ENCODE measurements at places on chromosomes 3 and 15.
A peak's percentile ranks its signal among the peaks of the same experiment; 100 is the strongest.

DNA sequence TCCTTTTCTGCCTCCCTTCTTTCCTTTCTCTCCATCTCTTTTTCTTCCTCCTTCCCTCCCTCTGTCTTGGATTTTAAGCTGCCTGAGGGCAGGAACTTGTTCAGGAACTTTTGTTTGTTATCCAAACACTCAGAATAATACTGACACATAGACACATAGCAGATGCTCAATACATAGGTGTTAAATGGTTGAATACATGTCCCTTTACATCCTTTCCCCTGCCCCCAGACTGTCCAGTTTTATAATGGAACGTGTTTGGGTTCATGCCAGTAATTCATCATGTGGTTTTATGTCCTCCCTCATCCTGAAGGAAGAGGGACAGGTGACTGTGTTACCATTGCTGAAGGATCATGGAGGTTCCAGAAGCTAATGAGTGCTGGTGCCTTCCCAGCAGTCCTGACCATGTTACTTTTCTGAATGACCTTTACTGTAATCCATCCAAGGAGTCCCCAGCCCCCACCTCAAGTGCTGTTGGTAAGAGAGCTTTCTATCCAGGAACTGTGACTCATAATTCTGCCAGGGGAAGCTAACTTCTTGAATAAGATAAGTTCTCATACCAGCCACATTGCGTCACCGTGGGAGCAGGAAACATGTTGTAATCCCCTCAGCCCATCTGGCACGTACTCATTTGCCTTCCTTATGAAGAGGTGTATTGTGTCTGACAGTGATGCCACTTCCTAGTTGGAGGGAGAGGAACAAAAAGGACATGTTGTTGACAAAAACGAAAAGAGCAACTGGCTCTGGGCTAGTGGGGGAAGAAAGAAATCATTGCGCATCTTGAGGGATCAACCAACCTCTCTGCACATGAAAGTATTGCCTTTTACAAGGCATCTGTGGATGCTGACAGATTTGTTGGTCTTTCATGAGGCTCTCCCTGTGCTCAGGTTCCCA, 52.4 kb downstream of the IL1RAP start:
- peak; percentile 65 for DNase-seq

GRCh38 chr3:173547070-173547469, 149.5 kb downstream of the NLGN1 start:
- no peak for DNase-seq

DNA sequence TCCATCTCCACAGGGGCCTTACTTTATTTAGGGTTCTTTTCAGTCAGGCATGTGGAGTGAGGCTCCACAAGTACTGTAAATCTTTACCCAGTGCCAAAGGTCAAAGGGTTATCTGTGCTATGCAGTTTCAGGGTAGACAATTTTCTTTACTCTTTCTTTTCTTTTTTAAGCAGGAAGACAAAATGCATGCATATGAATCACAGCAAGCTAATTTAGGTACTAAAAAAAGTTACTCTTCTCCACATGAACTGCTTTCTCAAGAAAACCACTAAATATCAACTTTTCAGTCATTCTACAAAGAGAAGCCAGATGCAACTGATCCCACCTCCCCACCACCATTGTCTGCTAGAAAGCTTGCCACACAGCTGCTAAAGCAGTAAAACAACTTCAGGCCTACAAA, 73.3 kb upstream of the PYGO1 start:
- DNase-seq = peak; percentile 59

GRCh38 chr3:185046603-185047002, 106.3 kb downstream of the C3orf70 start:
- DNase-seq = no peak

DNA sequence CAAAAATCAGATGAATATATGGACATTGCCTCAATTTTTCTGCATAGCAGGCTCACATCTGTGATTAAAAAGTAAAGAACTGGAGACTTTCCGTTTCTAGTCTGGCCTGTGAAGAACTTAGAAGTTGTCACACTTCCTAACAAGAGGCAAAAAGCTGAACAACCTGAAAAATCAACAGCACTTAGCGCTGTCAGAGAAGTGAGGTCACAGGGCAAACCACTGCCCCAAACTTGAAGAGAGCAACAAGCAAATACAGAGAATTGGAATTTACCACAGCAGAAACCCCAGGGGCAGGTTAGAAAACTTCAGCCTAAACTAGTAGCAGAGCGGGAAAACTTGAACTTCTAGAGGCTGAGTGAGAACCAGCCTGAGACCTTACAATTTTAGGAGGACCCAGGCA, 38.9 kb downstream of the CCDC54 start:
- DNase-seq = no peak

DNA sequence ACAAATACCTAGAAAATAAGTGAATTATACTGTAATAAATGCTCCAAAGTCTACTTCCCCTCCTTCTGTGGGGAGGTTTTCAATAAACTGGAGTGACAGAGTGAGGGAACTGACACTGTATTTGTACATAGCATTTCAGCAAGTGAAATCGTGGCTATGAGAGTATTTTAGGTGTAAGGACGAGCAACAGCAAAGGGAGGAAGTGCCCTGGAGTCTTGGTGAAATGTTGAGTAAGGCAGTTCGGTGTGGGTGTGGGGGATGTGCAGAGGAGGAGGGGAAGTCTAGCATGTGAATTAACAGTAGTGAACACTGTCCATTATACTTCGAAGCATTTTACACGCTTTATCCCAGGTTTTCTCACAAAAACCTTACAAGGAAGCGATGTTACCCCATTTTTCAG, 18.1 kb upstream of the P2RY13 start:
- no peak for DNase-seq

DNA sequence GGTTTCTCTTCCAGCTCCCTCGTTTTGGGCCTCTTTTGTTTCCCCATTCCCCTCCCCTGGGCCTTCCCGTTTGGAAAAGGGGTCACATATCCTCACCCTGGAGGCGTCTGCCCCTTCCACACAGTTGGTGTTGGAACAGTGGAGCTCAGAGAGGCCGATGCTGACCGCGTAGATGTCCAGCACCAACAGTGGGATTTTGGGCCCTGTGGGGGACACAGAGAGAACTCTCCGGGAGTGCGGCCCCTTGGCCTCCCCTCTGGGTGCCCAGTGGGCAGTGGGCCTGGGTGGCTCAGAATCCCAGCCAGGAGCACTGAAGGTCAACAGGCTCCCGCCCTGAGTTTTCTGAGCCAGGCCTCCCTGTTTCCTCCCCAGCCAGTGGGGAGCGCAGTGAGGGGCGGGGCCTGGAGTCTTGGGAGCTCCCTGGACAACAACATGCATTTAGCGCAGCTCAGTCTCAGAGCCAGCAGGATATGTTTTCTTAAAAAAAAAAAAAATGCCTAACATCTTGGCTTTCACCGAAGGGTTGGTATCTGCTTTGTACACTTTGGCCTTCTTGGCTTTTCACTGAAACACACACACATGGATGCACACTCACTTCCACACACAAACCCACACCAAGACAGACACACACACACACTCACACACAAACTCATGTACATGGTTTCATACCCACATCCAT, 670 bp upstream of the ISLR start:
- DNase-seq = no peak

GRCh38 chr3:177852001-177852807, 654.9 kb upstream of the TBL1XR1 start:
- DNase-seq = no peak

DNA sequence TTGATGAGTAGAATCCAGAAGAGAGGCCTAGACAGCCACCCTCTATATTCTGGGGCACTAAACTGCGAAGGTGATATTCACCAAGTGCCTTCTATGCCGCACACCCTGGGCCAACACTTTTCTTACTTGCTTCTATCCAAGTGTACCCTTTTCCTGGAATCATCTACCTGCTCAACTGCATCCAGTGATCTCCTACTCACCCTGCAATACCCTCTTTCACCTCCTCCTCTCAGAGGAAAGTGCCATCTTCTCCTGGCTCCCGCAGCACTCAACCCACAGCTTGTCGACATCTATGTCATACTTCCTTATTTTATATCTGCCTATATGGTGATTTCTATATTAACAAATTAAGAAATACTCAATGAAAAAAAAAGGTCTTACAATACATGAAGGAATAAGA, 28.6 kb upstream of the LMCD1 start:
- no peak for DNase-seq

DNA sequence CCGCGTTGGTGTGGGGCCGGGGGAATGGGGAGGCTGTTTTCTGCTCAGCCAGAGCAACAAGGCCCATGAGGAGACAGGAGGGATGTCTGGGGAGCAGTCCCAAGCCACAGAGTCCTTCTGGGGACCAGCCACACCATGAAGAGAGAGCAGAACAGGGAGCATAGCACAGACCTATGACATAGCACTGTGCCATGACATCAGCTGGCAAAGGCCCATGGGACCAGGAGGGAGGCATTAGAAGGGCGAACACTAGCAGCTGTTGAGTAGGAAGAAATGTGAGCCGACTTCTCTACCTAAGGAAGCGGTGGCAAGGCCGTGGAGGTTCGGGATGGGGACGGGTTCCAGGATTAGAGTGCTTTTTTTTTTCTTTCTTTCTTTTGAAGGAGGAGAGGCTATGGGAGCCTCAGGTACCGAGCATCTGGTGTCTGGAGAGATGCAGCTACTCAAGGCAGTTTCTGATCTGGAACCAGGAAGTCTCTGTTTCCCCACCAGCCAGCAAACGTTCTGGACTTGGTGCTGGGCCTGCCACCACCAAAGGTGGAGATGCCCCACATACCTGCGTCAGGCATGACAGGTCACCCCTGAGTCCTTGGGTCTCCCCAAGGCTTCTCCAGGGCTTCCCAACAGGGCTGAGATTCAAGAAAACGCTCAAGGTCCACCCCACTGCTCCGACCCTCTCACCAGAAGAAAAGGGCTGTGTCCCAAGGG, 77.3 kb upstream of the CGNL1 start:
- no peak for DNase-seq

DNA sequence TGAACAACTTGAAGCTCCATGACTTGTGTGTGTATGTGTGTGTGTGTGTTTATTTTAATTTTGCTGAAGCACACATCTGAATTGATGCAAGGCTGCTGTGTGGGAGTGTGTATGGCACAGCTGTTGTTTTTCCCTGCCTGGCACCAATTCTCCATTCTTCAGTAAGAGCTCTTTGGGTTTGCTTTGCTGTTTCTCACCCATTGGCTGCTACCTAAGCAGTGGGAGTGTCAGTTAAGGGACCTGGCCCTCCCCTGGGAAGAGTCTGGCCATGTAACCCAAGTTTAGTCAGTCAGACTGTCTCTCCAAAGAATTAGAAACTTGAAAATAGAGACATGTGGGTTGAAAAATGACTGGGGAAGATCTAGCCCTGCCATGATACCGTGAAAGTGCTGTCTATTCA, 126.2 kb upstream of the SYNPR start:
- no peak for DNase-seq

DNA sequence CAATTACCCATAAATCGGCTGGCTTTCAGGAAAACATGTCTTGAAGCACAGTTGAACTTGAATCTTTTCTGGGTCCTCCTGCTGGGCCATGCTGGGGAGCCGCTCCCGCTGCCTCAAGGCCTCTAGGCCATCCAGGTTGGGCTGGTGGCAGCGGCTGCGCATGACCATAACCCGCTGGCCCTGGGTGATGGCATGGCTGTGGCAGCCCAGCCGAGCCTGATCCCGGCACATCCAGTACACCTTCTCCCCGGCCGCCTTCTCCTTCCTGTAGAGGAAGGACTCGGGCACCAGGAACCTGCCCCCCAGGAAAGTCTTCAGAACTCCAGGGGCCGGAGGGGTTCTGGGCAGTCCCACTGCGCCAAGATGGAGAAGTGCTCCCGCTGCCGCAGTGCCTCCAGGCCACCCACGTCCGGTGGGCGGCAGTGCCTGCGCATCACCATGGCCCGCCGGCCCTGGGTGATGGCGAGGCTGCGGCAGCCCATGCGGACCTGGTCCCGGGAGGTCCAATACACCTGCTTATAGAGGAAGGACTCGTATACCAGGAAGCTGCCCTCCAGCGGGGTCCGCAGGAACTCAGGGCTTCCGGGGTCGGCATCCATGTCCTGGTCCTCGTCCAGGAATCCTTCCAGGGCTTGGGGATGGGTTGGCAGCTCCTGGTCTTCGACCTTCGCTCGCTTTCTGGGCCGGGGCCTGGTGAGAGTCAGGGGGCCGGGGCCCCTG, 84.3 kb upstream of the FXR1 start:
- DNase-seq = no peak

DNA sequence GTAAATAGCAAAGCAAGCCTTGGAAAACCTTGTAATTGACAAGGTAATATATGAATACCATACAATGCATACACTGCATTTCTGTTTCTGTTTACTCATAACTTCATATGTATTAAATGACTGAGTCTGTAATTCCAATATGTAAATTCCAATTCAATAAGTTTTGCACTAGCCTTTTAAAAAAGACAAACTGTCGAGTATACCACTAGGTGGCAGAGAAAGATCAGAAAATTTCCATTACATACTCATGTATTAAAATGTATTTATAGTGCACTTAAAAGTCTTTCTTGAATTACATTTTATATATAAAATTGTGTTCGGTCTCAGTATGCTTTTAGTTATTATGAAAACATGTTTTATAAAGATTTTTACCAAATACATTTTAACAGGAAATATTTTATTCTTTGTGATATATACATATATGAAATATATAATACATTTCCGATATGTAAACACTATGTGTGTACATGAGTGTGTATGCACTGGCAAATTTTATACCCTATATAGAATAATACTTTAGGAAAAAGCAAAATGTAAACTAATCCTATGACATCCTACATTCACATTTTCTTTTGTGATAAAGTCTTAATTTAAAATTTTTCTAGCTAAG, 216.8 kb downstream of the VGLL3 start:
- peak; percentile 7 for DNase-seq

DNA sequence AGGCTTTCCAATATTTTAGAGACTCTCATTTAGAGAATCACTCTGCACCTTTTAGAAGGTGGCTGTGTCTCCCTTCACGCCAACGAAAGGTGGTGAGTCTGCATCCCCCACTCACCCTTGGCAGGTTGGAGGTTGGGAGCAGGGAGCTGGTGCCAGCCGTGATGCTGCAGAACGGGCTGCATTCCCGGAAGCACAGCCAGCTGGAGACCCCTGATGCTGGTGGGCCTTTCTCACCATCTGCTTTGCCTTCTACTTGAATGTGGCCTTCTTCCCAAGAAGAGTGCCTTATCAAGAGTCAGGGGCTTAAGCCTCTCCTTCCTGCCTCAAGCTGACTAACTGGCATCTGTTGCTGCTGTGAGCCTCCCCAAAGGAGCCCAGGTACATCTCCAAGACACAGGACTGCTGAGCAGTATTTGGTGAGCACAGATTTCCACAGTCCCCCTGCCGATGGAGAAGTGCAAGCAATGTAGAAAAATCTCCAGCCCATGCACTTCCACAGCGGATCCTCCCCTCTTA, 17.7 kb upstream of the HEG1 start:
- DNase-seq = no peak

DNA sequence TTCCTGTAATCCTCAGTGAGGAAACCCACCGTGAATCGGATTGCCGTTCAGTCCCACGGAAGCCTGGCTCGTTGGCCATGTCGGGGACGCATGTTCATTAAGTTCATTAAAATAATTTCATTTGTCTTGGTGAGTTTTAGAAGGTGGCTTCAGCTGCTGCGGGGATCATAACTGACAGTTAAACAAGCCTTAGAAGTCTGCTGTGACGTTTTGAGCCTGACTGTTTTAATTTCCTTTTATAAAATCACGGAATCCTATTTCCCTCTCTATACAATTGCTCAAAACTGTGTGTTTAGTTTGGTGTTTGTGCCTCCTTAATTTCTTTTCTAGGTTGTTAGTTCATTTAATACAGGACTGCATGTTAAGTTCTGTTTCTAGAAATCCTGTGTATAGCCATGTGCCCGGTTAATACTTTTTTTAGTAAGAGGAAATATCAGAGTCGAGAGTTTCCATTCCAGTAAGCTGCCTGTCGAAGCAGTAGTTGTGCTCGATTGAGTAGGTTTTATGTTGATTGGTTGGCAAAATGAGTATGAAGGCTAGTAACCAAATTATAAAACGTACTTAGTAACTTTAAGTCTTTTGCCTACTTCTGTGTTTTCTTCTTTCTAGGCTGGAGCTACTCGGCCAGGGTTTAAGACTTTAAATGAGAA, 705 bp downstream of the NIPA2 start:
- DNase-seq = no peak
